ENCODE measurements at places on chromosomes 12 and 14.

DNA sequence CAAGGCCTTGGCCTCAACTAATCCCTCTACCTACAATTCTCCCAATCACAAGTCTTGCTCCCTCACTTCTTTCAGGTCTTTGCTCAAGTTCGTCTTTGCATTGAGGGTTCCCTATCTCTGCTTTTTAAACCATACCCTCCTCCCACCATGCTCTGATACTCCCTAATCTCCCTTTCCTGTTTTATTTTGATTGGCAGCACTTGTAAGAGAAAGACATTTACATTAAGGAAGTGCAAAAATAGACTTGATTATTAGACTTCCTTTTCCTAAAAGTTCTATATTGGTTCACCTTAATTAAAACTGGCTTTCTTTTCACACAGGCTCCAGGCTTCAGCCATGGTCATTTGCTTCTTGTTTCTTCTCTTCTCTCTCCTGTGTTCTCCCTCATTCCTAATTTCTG lies 18.3 kb upstream of the WIF1 start:
- no peak for DNase-seq

GRCh38 chr12:66896797-66897196 lies 217.9 kb upstream of the GRIP1 start:
- DNase-seq = no peak

DNA sequence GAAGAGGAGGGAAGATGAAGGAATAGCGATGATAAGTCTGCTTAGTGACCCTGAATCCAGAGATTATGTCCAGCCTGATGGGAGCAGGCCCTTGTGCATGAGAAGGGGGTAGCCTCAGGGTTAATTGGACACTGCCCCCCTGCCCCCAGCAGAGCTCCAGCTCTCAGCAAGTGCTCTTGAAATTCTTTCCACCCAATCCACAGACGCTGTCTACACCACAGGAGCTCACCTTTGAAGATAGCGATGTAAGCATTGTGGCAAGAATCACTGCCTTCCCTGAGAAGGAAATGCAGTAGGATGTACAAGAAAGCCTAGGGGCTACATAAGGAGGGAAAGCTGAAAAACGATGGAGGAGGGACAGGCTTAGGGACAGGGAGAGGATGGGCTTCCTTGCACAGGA lies 39.4 kb downstream of the CRACR2A start:
- DNase-seq = no peak

DNA sequence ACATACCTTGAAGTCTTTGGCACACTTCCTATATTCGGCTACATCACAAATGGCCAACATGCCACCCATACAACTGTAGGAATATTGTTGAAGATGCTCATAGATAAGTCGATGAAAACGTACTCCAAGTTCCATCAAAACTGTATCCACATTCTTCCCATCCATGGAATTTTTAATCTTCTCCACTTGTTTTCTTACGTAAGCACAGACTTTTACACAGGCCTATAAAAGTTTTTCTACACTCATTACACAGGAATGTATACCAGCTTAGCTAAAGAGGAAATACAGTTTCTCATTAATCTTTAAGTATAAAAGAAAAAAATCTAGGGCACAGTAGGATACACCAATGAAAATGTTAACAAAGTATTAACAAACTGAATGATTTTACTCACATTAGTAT lies 59.1 kb downstream of the EXOC5 start:
- DNase-seq = peak; percentile 35

DNA sequence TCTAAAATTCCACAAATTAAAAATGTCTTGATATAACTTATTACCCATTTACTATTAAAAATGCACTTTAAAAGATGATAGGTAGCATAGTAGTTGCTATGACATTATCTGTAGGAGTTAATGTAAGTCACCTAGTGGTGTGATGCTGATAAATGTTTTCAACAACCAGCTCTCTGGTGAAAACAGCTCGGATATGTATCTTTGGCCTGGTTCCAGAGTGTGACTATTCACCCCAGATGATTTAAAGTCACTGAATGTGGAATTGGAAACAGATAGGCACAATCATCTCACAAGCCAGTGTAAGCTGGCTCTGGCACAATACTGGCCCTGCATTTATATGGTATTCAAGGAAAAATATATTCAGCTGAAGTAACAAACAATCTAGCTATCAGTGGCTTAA lies 9.2 kb upstream of the CCDC196 start:
- DNase-seq = peak; percentile 7

GRCh38 chr12:49055978-49056754 lies 4.4 kb downstream of the KMT2D start:
- peak; percentile 92 for DNase-seq

GRCh38 chr14:100074431-100075100 lies 9.3 kb downstream of the EVL start:
- no peak for DNase-seq

Measured in AG08395 (cell line).